ENCODE measurements at places on chromosomes 16 and 17. TPM values are rescaled to one million over a fixed set of nuclear protein-coding genes. Genes with fewer than 3 reads are reported as not detected.

TBC1D3D gene
- not detected for total RNA-seq

MRPL58 gene
- total RNA-seq, result 35.7 TPM

TBC1D3B gene
- total RNA-seq, result 1.3 TPM

GPRC5C gene
- total RNA-seq, result 11.5 TPM

OR1F1 gene
- not detected for total RNA-seq

CBX8 gene
- total RNA-seq, result 7.4 TPM

RNF222 gene
- not detected for total RNA-seq

TNS4 gene
- total RNA-seq, result 0.19 TPM

DNA sequence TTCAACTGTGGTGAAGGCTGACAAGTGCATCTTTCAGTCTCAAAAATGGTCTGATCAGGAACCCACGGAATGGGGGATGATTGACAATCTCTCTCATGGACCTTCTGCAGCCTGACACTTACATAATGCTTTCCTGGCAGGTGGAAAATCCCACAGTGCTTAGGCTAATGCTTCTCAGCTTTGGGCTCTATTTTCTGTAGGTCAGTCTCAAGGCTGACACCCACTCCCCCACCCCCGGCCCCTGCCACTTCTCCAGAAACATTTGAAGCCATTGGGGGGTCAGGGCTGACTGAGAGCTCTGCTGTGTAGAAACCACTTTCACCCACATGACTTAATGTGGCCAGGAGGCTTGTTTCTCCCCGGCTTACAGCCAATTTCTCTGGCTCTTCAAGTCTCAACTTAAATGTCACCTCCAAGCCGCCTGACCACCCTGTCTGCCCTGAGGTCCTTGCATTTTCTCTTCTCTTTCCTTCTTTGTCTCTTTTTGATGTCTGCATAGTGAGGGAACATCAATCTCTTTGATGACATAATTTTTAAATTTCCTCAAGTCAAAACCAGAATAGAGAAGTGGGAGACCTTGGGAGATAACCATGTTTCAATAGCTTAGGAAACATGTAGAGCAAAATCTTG, 16.7 kb upstream of the IRF8 start:
- DNase-seq, result no peak

GRCh38 chr16:8867932-8868415, 832 bp downstream of the CARHSP1 start:
- peak; percentile 25 for DNase-seq

- DNase-seq, result no peak
Observed at GRCh38 chr17:34414339-34414738, 51.3 kb upstream of the CCL1 start.

DNA sequence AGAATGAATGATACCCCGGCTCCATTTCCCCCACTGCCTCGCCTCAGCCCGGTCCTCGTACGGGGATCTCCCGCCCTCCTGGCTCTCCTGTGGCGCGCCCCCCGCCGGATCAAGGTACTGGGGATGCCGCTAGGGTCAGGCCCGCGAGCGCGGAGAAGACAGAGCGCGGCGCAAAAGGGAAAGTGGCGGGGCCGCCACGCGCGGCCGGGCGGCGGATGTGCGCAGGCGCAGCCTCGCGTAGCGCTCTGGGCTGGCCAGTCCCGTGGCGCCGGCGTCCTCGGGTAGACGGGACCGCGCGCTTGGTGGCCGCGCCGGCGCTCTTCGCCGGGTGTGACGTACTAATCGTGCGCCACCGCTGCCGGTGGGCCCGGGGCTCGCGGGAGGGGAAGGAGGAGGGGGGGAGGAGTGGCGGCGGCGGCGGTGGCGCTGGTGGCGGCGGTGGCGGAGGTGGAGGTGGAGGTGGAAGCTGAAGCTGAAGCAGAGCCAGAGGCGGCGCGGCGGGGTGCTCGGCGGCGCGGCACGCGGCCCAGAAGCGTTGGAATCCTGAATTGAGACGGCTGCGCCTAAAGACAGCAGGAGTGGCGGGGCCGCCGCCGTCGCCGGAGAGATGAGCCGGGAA, at the start of gene SENP3:
TSS of gene SENP3 (plus strand) at position 331 of the 619 bp plus-strand sequence. CDS start 1,158 bp downstream, outside the sequence.
- peak; percentile 88 for DNase-seq

DNA sequence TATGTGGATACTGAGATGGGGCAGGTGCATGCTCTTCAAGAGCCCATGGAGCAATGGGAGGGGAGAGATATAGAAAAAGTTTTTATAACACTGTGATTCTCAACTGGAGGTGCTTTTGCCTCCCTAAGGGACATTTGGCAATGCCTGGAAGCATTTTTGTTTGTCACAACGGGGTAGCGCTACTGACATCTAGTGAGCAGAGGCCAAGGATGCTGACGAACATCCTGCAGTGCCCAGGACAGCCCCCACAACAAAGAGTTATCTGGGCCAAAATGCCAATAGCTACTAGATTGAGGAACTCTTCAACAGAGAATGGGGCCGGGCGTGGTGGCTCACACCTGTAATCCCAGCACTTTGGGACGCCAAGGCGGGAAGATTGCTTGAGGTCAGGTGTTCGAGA, 67.2 kb upstream of the CLEC3A start:
- DNase-seq, result no peak

- DNase-seq, result no peak
Observed at GRCh38 chr17:31373150-31374093, 18.1 kb upstream of the RAB11FIP4 start.

DNA sequence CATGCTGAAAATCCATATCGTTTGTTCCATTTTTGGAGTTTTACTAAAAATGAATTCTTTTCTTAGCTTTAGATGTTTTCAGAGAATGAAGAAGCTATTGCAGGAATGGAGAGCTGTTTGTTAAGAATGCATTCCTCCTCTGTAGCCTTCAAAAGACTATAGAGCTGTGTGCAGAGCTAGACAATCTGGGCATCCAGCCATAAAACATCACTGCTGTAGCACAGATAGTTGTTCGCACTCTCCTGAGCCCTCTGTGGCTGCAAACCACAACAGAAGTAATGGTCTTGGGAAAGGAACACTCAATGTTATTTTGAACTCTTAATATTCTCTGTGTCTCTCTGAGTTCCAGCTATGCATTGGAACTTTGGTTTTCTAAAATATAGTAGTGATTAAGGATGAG, 4.9 kb downstream of the TNRC6C start:
- DNase-seq, result peak; percentile 47

GRCh38 chr17:34703533-34703932, 124.2 kb downstream of the TMEM132E start:
- DNase-seq, result no peak

GRCh38 chr16:51151435-51151960, 428 bp upstream of the SALL1 start:
- DNase-seq, result no peak

DNA sequence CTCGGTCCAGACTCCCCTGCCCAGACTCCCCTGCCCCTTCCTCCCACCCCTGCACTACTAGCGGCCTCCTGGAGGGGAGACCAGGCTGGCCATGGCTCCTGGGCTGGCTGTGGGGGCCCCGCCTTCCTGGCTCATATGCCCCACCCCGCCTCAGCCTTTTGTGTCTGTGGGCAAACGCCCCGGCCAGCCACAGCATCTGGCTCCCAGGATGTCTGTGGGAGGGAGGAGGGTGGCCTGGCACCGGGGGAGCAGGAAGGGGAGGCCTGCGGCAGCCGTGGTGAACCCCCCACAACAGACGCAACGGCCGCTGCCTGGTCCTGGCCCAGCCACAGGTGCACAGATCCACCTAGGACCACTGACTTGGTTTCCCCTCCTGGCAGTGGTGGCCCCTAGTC, 32.9 kb downstream of the BAHCC1 start:
- DNase-seq, result no peak

GRCh38 chr16:8951447-8952280, 12.0 kb downstream of the USP7 start:
- no peak for DNase-seq

DNA sequence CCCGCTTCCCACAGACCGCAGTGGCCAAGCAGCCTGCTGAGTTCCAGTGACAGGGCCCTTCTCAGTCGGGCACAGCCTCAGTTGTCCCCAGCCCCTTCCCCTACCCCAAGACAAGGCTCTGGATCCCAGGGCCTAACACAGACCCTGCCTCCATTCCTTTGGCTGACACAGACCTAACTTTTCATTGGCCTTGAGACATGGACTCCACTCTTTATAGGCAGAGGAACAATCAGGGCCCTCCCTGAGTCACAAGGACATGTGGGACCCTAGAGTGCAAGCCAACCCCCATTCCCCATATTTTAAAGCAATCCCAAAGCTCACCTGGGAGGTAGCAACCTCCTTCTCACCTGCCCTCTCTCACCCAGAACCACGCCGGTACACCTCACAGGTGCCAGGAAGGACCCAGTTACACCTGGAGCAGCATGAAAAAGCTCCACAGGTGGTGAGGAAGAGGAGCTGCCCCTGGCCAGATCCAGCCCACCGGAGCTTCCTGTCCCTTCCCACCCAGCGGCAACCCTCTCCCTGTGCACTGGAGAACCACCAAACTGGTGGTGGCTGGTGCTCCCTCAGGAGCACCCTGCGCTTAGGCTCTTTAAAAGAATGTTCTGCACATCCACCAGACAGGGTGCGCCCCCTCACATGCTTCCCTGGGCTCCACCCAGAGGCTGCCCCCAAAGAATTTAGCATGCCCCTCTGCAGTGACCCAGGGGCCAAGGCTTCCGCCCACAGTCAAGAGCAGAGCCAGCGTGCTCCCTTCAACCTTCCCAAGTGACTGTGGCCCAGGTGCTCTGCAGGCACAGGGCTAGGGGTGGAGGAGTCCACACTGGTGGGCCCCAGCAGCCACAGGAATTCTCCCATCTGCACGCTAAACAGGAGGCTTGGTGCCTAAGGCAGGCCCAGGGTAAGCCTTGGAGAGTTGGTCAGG, 3.4 kb downstream of the MNT start:
- no peak for DNase-seq

- DNase-seq, result no peak
Observed at GRCh38 chr17:7114241-7114874, at the start of gene ASGR2. Gene ASGR2 (minus strand): TSS chr17:7114822. CDS start chr17:7114240, 582 bp downstream.

DNA sequence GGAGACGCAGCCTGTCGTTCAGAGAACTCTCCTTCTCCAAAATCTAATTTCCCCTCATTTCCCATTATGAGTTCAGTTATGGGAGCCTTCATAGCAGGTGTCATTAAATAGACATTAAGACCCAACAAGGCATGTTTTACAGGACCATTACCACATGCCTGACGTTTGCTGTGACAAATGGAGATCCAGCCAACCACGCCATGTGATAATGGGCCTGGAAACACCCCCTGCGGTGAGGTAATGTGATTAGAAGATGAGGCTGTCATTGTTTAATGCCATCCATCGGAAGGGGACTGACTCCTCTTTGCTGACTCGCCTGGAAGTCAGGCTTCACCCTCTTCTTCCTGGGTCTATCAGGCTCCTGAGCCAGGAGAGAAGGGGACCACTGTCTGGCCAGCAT, 76.9 kb downstream of the WSCD1 start:
- no peak for DNase-seq

DNA sequence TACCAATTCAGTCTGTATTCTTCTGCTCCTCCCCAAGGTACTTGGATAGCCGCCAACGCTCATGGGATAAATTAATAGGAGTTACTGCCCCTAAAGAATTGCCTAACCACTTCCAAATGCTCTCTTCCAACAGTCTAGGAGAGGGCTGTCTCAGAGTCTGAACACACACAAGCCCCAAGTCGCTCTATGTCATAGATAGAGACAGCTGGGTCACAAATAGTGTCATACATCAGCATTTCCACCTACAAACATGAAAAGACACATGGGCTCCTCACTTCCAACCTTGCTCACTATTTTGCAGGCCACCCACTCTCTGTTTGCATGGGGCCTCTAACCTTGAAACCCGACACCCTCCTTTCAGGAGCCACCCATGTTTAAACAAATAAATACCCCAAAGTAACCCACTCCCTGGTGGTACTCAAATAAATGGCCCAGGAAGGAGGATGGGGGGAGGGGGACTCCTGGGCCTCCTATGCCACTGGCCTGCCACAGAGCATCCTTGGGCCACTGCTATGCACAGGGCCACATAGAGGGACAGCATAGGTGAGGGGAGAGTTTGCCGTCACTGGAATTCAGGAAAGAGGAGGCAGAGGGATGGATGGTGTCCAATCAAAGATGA, 265.9 kb downstream of the SOX9 start:
- DNase-seq, result no peak

- no peak for DNase-seq
Observed at GRCh38 chr17:60522889-60523626, 3.0 kb downstream of the APPBP2 start.

- no peak for DNase-seq
Observed at GRCh38 chr17:35866341-35866950, 2.2 kb downstream of the HEATR9 start.

DNA sequence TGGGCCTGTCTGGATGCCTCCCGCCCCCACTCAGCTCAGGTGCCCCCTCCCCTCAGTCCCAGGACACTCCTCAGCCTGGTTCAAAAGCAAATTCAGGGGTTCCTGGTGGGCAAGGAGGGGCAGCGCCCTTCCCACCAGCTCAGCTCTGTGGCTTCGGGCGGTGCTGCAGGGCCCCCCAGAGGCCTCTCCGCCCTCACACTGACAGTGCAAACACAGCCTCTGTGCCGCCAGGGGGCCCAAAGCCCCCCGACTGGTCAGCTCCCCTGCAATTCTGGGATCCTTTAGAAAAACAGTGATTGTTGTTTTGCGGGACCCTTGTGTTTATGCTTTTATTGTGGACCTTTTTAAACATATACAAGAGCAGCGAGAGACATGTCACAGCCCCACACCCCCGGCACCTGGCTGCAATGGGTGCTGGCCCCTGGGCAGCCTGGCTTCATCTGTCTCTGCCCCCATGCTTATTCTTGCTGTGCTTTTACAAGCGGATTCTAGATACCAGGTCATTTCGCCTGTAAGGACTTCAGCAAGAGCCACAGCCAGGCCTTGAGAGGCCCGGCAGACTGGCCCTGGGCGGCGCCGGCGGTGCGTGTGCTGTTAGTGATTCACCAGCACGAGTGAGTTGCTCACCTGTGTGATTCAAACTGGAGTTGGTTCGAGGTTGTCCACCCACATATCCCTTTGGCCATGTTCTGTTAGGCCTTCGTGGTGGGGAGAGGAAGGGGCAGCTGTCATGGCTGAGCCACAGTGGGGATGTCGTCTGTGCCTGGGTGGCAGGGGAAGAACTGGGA, 21.2 kb downstream of the ZNF469 start:
- DNase-seq, result no peak

GRCh38 chr16:89335803-89336485, 118.4 kb downstream of the ZNF778 start:
- no peak for DNase-seq

DNA sequence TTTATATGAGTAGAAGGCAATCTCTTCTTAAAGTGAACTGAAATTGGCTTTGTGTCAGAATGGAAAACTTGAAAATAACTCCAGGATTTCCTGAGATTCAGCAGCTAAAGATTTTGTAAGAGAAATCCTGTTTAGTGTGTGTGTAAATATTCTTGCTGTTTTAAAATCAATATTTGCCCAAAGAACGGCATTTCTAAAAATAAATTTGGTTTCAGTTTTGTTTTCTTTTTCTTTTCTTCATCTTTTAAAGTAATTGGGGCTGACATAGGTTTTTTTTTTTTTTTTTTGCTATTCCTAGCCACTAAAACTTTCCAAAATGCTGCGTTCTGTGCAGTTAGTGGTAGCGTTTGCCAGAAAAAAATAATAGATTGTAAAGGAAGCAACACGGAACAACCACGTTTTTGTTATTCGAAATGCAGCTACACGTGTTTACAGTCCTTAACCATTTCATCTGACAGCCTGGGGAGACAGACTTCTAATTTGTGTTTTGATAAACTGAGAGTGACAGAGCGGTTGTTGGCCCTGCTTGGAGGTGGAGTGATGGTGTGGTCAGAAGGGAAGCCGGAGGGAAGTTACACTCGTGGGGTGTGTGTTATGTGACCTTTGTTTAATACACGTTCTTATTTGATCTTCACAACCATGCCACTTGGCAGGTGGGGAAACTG, 21.6 kb upstream of the SMPD3 start:
- peak; percentile 51 for DNase-seq
